AG09309 (cell line): ENCODE measurements at places on chromosomes 6 and 20.

GRCh38 chr6:81752921-81753710 is 635 bp upstream of the TENT5A start:
- peak; percentile 77 for DNase-seq

GRCh38 chr6:14787250-14787649 is 458.6 kb upstream of the JARID2 start:
- DNase-seq, result no peak

- DNase-seq, result no peak
These were observed 480.2 kb upstream of the SPTLC3 start for GRCh38 chr20:12528591-12529041.

- no peak for DNase-seq
These were observed 35.4 kb downstream of the CYP24A1 start for GRCh38 chr20:54138427-54138826.

DNA sequence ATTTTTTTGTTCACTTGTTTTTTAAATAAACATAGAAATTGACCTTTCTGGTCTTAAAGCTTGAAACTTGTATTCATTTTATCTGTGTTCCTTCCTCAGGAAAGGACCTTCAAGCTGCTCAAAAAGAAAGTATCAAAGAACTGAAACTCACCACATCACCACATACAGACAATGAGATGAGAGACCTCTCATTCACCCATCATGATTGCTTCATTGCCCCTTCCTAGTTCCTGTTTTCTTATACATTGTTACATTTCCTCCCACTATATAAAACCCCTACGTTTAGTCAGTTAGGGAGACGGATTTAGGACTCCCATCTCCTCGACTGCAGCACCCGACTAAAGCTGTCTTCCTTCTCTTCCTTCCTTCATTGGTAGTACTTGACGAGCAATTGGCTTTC is 180.5 kb upstream of the OPRM1 start:
- DNase-seq, result no peak

DNA sequence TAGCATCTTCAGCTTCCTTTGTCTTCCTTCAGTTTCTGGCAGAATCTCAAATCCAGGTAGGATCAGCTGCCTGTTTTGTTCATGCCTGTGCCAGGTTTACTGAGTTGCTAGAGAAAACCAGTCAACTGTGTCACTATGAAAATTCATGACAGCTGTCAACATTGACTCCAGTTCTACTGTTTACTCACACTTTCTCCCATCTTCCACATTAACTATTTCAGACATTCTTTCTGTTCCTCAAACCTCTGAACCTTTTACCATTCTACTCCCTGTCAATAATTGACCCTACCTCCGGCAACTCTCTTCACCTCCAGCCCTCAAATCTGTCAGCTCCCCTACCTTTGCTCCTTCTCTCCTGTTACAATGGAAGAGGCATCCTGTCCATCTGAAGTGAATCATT is 8.5 kb downstream of the ENPP4 start:
- no peak for DNase-seq

DNA sequence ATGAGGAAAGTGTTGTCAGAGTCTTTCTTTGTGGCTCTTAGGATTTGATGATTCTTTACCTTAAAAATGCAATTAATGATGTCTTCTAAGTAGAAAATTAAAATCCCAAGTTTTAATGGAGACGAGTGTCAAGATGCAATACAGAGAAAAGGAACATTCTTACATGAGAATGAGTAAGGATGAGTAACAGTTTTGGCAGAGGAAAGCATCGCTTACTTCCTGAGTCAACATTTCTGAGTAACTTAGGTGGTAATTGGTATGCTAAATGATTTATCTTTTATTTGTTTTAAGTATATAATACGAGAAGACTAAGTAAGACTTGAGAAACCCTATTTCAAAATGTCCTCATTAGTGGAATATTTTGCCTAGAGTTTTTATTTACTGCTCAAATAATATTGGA is 101.3 kb downstream of the RTN4IP1 start:
- peak; percentile 87 for DNase-seq

DNA sequence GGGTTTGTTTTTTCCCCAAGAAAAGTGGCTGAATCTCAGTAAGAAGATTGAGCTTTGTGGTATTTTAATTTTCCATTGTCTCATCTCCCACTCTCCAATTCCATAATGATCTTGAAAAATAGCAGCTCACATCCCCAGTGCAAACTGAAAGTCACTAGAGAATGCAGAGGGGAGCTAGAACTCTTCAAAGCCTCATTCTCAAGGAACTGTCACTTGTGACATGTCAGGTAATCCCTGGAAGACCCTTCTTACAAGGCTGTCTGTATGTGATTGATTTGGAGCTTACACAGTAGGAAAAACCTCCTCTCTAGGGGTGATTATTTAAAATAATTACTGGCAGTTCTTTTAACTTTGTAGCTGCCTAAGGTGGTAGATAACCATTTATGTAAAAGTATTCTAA is 420.4 kb downstream of the CDH26 start:
- no peak for DNase-seq

GRCh38 chr6:4319981-4320683 is 184.8 kb upstream of the ECI2 start:
- no peak for DNase-seq

- no peak for DNase-seq
These were observed 200.3 kb downstream of the DLL1 start for GRCh38 chr6:170090561-170090960.

DNA sequence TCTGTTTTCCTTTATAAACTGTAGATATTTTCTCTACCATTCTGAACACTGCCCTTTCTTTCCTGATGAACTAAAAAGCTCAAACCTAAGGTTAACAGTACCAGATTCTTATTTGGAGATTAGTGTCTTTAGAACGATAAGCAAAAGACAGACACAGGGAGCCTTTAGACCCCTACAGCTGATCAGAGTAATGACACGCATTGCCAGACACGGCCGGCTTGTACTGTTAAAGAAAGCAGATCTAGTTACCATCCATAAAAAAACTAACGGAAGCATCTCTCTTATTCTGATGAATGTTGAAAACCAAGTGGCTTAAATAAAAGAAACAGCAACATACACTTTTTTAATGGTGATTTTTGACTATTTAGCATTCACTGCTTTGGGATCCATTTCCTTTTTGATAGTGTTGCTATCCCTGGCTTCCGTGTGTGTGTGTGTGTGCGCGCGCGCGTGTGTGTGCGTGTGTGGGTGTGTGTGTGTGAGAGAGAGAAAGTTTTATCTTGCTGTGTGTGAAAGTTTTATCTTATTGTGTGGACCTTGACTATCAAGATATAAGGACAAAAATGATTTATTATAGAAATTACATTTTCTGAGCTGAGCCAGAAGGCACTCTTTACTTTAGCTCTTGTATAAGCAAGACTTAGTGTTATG is 95.6 kb upstream of the SLC35B3 start:
- no peak for DNase-seq

DNA sequence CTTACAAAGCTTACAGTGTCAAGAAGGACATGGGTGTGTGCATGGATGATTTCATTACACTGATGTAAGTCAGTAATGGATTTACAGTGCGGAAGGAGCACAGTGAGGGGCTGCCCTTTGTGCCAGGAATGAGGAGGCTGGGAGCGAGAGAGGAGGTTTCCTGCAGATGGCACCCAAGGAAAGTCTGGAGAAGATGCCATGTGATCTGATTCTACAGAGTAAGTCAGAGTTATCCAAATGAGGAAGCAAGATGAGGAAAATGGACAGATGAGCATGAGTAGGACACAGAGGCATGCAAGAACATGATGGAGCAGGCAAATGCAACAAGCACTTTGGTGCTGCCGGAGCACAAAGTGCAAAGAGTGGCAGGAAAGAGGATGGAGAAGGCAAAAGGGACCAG is 29.7 kb downstream of the MAP7 start:
- no peak for DNase-seq

- no peak for DNase-seq
These were observed 36.2 kb downstream of the GCM1 start for GRCh38 chr6:53112404-53112803.

DNA sequence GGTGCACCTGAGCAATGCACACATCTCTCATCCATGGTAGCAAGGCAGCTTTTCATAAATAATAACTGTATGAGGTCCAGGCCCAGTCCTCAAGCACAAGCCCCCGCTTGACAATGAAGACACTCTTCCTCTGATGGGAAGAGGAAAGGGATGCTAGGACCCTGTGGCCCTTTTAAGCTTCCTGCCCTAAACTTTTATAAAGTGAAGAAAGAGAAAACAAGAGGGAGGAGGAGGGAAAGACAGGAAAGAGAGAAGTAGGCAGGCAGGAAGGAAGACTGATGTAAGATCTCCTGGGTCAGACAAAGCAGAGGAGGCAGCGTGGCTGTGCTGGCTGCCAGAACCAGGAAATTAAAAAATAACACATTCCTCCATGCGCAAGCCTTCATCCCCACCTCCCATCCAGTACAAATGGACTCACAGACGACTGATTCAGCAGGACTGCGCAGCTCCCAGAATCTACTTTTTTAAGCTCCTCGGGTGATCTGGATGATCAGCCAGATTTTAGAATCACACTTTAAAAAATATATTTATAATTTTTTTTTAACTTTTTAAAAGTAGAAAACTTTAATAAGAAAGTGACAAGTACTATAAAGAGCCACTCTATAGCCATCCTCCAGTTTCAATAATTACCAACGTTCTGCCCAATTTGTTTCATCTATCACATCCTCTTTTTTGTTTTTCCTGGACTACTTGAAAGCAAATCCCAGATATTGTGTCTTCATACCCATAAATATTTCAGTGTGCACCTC is 16.5 kb downstream of the TNFAIP3 start:
- no peak for DNase-seq

DNA sequence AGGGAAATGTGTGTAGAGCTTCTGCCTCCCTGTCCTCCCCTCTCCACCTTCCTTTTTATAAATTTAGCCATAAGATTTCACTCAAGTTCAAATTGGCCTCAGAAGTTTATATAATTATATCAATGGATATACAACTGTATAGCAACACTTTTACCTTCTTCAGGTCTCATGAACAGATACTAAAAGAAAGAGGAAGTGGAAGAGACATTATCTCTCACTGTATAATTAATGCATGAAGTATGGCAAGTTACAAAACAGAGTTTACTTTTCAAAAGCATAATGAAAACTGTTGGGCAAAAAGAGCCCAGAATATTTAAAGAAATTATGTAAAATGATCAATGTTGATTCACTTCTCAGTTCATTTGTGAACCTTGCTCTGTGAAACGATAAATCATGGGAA is 99.7 kb downstream of the PDE7B start:
- DNase-seq, result no peak

GRCh38 chr6:154251116-154251515 is 105.5 kb downstream of the IPCEF1 start:
- no peak for DNase-seq

DNA sequence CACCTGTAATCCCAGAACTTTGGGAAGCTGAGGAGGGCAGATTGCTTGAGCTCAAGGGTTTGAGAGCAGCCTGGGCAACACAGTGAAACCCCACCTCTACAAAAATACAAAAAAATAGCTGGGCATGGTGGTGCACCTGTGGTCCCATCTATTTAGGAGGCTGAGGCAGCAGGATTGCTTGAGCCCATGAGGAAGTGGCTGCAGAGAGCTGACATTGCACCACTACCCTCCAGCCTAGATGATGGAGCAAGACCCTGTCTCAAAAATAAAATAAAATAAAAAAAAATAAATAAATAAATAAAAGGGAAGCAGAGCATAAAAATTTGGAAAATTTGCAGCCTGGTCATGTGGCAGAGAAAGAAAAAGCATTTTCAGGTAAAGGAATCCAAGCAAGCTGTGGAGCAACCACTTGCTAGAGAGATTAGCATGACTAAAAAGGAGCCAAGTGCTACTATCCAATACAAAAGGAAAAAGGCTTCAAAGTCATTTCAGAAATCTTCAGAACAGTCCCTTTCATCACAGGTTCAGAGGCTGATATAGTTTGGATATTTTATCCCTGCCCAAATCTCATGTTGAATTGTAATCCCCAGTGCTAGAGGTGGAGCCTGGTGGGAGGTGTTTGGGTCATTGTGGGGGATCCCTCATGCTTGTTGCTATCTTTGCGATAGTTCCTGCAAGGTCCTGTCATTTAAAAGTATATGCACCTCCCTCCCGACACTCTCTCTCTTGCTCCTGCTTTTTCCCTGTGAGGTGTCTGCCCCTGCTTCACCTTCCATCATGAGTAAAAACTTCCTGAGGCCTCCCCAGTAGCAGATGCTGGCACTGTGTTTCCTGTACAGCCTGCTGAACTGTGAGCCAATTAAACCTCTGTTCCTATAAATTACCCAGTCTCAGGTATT is 11.2 kb upstream of the TTK start:
- DNase-seq, result no peak

DNA sequence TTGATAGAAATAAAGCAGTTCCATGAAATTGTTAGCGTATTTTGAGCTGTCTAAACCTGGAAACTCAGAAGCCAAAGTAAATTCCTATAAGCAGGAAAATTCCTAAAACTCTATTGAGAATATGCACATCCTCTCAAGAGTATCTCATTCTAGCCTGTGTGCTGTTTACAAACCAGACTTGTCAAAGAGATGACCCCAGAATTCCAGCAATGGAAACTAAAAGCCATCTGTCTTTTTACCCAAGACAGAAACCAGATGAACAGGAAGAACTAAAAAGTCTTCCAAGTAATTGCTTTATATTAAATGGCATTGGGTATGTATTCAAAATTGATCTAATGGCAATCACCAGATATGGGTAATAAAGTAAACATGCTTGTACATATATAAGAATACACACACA is 92.6 kb downstream of the COL19A1 start:
- no peak for DNase-seq

GRCh38 chr6:113381959-113382358 is 475.2 kb upstream of the MARCKS start:
- DNase-seq, result no peak

GRCh38 chr6:105705608-105706007 is 302.7 kb upstream of the PREP start:
- no peak for DNase-seq

DNA sequence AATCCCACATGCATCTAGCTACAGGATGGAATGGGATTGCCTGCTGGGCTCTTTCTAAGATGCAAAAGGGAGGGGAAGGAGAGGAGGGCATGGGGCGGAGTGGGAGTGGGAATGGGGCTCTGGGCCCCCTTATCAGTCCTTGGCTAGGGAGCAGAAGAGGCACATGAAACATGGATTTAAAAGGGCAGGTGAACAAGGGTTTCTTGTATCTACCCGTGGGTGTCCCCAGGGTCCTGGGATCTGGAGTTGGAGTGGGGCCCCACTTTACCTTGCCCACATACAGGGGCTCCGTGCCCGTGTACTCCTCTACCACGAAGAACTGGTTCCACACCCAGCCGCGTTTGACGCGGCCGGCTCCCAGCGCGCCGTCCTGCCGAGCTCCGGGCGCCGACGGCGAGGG is 57.5 kb downstream of the CDH22 start:
- no peak for DNase-seq

DNA sequence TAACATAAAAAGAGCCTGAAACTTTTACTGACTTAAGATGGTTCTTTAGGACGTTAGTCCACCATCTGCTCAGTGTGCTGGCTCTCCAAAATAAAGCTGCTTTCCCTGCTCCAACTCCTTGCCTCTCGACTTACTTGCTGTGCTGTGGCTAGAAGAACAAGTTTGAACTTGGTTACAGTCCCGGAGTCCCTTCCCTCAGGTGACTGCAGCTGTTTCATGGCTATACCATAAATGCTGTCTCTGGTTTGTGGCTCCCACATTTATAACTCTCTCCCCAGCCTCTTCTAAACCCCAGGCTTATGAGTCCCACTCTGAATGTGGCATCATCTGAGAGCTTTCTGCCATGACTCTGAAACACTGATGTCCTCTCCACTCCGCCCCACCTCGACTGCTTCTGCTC is 306.4 kb upstream of the PRND start:
- DNase-seq, result no peak
